ENCODE measurements at places on chromosomes 12 and 14.
A peak's percentile ranks its signal among the peaks of the same experiment; 100 is the strongest.

DNA sequence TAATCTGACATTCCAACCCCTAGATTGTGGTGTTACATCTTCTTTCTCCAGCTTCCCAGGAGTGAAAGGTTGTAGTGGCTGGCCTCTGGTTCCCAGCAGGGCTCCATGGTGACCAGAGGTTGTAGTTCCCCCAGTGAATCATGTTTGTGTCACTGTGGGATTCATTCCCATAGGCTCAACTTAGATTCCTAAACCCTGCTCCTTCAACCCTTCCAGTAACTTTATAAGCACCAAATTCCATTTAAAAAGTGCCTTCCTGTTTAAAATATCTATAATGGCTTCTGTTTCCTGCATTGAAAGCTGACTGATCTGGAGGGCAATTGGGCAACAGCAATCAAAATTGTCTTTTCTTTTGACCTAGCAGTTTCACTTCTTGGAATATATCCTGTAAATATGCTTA, 40.5 kb upstream of the TBC1D15 start:
- no peak for DNase-seq

DNA sequence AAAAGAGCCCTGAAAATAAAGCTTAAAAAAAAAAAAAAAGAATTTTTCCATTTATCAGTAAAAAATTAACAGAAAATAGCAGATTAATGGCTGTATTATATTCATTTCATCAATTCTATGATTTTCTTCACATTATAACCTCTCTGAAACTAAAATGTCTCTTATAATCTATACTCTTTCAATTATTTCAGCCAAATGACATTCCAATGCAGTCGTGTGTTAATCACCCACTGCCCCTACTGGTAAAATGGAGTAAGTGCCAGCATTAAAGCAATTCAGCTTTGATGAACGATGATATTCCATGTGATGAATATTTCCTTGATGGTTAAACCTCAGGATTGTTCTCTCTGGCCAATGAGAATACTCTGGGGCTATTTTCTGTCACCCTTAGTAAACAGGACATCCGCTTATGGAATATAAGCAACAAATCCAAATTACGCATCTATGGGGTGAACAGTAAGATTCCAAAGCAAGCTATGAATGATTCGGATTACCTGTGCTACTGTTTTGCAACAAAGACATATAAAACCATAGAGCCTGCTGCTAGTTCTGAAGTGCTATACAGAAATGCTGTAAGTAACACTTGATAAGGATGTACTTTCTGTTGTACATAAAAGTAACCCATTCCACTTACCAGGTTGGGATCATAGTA, 20.3 kb upstream of the SYCP3 start:
- peak; percentile 62 for DNase-seq

DNA sequence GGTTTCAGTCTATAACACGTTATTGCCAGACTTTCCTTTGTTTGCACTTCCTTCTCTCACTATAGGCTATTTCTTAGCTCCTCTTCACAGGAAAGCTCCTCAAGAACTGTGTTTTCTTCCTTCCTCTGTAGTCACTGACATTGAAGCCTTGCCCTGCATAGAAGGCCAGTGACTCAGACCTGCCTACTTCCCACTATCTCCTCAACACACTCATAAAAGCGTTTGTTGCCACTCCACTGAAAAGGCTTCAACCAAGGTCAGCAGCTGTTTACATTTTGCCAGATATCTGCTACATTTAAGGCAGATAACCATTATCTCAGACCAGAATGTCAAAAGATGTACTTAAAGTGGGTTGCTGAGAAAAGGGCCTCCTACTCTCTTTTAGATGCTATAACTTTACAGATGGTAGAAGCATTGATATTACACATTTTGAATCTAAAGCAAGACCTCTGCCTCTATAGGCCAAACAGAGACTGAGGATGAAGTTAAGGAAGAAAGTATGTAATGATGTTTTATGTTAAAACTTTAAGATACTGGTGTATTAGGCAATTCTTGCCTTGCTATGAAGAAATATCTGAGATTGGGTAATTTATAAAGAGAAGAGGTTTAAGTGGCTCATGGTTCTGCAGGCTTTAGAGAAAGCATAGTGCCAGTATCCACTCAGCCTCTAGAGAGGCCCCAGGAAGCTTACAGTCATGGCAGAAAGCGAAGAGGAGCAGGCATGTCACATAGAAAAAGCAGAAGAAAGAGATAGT, 233.3 kb upstream of the FLRT2 start:
- DNase-seq: no peak

DNA sequence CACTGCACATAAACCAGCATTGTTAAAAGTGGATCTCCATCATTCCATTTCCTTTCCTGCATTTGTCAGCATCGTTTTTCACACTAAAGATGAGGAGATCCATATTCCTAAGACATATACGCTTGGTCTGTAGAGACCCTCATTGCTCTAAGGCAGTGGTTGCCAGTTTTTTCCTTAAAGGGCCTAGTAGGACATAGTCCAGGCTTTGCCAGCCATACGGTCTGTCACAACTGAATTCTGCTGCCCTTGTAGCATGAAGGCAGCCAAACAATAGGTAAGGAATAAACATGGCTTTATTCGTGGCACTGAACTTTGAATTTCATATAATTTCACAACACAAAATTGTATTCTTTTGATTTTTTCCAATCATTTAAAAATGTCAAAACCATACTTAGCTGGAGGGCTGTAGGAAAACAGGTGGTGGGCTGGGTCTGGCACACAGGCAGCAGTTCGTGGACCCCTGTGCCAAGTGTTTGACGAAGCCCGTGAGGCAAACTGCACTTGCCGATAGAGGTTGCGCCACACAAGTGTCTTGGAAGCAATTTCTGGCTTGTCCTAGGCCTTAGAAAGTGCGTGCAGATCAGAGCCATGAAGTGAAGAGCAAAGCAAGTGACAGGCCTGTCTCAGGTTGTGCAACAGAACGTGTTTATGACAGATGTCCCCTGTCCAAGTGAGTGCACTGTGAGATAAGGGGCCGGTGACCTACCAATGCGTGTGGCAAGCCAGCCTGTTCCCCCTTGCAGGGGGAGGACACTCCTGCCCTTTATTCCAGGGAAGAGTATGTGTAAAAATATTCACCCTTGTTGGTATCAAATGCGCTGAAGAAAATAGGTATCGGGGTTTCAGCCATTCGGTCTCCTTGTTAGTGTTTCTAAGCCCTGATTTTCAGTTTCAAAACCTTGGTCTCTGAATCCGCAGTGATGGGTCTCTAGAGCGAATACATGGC, 916 bp upstream of the CHPT1 start:
- DNase-seq: no peak

- no peak for DNase-seq
Measured at GRCh38 chr12:100823963-100824362, 29.4 kb downstream of the ANO4 start.

GRCh38 chr14:69303086-69303485, 43.1 kb downstream of the GALNT16 start:
- no peak for DNase-seq

DNA sequence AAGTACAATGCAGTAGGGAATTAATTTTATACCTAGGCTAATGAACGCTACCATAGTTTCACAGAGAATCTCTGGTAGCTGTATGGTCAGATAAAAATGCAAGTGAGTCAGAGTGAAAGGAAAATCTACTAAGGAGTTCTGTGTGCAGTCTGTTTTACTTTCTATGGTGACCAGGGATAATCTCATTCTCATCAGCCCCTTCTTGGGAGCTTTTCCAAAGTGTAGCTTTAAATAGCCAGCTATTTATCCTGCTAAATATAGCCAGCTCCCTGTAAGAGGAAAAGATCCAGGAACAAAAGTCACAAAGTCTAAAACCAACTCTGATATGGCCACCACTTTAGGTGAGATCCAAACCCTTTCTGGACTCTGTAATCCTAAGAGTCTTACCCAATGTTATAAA, 75.5 kb downstream of the TMEM116 start:
- DNase-seq: no peak

GRCh38 chr12:132125736-132126135, 18.4 kb downstream of the DDX51 start:
- no peak for DNase-seq

- DNase-seq: no peak
Measured at GRCh38 chr12:74415633-74416032, 122.0 kb upstream of the ATXN7L3B start.

DNA sequence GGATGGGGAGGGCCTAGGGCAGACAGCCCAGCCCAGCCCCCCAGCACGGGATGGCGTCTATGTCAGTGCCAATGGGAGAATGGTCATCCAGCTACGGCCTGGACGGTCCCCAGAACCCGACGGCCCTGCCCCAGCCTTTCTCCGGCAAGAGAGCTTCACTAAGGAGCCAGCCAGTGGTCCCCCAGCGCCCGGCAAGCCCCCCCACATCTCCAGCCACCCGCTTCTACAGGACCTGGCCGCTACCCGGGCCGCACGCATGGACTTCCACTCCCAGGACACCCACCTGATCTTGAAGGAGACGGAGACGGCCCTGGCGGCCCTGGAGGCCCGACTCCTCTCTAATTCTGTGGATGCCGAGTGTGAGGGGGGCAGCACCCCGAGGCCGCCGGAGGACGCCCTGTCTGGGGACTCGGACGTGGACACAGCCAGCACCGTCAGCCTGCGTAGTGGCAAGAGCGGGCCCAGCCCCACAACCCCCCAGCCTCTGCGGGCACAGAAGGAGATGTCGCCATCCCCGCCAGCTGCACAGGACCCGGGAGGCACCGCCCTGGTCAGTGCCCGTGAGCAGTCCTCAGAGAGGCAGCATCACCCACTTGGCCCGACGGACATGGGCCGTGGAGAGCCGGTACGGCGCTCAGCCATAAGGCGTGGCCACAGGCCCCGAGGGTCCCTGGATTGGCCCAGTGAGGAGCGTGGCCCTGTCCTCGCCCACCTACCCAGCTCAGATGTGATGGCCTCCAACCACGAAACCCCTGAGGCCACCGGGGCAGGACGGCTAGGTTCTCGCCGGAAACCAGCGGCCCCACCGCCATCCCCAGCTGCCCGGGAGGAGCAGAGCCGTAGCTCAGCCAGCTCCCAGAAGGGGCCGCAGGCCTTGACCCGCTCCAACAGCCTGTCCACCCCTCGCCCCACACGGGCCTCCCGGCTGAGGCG, 21.9 kb downstream of the CEP170B start:
- no peak for DNase-seq

DNA sequence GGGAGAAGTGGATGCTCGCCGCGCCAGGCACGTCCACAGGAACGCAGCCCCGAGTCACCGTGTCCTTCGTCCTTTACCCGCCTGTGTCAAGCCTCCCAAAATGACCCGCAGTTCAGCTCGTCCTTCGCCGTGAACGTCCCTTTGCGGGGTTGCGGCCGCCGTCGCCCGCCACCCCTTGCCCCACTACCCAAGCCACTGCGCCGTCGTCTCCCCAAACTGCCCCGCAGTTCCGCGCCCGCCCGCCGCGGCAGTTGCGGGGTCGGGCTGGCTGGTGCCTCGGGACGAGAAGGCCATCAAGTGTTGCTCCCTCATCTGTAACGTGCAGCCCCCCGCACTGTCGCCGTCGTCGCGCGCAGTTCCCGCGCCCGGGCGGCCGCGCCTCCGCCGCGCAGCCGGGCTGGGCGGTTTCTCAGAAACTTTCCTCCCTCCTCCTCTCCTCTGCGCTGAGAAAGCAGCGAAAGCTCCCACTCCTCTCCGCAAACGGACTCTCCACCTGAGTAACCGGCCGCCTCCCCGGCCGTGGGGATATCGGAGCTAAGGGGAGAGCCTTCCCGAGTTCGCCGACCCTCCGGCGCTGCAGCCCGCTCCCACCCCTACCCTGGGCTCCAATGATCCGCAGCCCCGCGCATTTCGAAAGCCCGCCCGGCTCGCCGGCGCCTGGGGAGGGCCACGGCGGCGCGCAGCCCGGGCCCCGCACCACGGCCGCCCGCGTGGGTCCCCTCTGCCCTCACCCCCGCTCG, 6.7 kb downstream of the CDKN1B start:
- DNase-seq: peak; percentile 65

DNA sequence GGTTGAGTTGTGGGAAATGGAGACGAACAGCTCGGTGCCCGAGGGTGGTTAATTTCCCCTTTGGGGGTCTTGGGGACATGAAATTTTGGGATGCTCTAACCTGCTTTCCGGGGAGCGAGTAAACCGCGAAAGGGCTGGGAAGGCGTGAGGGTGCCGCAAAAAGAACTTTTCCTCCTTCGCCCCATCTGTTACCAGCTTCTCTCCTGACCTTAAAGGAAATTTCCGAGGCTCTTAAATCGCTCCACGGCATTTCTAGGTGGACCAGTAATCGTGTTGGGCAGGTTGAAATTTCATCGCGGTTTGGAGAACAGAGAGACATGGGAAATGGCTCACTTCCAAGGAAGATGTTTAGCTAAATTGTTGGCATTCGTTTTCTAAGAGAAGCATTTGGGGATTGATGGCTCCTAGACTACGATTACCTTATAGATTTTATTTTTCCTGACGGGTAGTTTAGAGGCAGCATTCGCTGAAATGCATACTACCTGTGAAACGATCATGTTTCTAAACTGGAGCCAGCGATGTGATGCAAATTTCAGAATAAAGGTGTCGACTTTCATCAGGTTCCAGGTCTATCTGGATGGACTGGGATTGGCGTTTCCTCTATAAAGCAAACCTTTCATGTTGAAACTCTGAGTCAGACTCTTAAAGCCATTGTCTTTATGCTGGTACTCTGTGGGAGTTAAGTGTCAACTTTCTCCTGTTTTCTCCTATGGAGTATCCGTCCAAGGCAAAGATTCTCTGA, 414.5 kb downstream of the PCNX1 start:
- no peak for DNase-seq

DNA sequence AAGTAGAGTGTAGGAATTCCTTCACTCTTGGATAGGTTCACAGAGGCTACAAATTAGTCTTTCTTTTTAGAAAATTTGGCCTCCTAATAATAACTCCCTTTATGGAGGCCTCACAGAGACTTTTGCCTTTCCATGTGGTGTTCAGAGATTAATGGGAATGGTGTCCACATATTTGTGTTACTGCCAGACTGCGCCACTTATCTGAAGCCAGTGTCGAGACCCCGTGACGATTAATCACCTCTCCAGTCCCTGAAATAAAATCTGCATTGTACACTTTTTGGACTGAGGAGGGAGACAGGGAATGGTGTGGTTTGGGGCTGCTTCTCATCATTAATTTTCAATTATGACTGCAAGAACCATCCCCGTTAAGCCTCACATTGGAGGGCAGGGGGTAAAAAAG, 980.5 kb downstream of the FLRT2 start:
- no peak for DNase-seq

- no peak for DNase-seq
Measured at GRCh38 chr12:131855521-131856142, 27.4 kb downstream of the MMP17 start.

DNA sequence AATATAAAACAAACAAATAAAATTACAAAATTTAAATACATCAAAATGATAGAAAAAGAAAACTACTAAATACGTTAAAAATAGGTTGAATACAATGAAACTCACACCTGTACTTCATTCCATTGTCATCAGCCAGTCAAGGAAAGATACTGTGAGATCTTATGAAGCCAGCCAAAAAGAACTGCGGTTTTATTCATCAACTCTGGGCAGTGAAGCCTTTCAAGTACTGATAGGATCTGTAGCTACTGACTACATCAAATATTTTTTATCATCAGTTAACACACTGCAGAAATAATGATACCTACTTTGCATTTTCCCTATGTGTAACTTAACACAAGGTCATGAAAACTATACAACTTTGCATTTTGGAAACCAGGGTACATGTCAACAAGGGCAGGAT, 46.3 kb upstream of the FAR2 start:
- DNase-seq: no peak

All from B cell (primary cell).